Renal cortical epithelial cell (primary cell): ENCODE measurements at places on chromosomes 5 and 9. TPM values are rescaled to one million over a fixed set of nuclear protein-coding genes. Genes with fewer than 3 reads are reported as not detected.

GRCh38 chr9:93089481-93089991 lies 6.5 kb upstream of the CARD19 start:
- no peak for DNase-seq

DNA sequence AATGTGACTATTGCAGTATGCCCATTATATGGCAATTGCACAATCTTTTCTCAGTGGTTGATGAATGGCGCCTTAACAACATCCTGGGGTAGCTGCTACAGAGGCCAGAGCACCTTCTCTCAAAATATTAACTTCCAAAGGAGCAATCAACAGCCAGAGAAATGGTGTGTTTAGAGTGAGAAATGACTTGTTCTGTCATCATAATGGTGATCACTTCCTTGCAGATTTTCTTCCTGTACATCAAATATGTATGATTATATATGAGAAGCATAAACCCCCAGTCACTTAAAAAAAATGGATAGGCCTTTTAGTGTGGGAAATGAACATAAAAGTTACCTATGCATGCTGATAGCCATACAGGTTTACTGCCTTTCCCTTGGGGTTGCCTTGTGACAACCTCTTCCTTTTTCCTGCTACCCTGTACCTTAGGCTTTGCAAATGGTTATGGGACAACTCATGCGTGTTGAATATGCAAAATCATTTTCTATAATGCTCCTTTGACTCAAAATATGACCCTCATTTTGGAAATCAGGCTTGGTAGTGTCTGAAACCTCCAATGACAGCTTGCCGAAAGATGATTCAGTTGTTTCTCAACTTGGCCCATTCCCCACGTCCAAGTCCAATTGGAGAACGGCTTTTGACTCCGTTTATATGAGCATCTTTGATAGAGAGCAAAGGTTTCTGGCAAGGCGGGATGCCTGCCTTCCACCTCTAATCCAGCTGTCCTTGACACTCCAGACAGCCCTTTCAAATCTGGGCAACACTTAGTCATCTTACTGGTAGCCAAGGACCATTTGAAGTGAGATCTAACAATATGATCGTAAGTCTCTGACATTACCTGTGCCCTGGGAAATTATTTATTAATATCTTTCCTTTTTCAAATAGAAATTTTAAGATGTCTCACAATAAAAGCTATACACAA lies 69.3 kb downstream of the SLC1A1 start:
- DNase-seq: peak; percentile 30

GRCh38 chr5:142670804-142671203 lies 15.1 kb downstream of the FGF1 start:
- no peak for DNase-seq

- no peak for DNase-seq
Observed at GRCh38 chr9:76891874-76892273, 14.0 kb downstream of the PRUNE2 start.

- DNase-seq: peak; percentile 8
Observed at GRCh38 chr5:131171276-131171810, 599 bp downstream of the LYRM7 start.

The CCL27 gene
- not detected in 2 replicates for total RNA-seq

The EXOSC3 gene
- 30.9 and 46.6 TPM in 2 replicates for total RNA-seq

The DMGDH gene
- 4.5 and 9.3 TPM in 2 replicates for total RNA-seq

The VLDLR gene
- 26.2 and 130 TPM in 2 replicates for total RNA-seq

The NEUROG1 gene
- total RNA-seq: not detected in 2 replicates
